Pancreas (tissue), 10 donors: ENCODE measurements at places on chromosomes 16 and 17. TPM values are rescaled to one million over a fixed set of nuclear protein-coding genes. Genes with fewer than 3 reads are reported as not detected.

- H3K27me3 ChIP-seq, result no peaks in the 10 kb centered on the region
- no peak overlapping the region for H3K4me3 ChIP-seq
- no peaks in the 10 kb centered on the region for H3K4me1 ChIP-seq
- no peak for DNase-seq
- no peaks in the 10 kb centered on the region for H3K36me3 ChIP-seq
These were observed 122.0 kb downstream of the COPRS start for GRCh38 chr17:31736855-31737625.

DNA sequence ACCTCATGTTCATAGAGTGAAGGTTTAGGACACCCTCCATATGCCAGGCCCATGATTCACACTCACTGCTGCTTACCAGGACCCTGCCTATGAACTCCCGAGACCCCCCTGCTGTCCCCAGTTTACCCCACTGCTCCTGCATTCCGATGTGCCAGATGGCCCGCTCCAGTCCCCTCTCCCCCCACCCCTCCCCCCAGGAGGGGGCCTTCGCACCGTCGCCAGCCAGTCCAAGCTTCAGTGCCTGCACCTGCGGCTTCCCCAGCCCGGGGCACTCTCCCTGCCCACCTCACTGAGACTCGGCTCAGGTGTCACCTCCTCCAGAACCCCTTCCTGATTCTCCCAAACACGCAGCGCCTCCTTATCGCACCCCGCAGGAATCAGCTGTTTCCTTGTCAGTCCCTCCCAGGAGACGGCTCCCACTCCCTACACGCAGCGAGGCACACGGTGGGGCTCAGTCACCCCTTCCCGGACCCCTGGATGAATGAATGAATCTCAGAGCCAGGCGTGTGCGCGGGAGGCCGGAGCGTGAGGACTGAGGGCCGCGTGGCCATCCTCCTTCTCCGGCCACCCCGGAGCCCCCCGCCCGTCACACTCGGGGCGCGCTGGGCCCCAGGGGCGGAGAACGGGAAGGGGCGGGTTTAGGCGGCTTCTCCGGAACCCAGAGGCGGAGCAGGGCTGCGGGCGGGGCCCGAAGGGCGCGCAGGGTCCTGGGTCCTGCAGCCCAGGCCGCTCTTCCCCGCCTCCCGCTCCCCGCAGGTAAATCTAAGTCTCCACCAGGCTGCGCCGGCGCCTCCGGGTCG, 1.6 kb downstream of the MYO1C start:
- peak; percentile 61 for DNase-seq
- H3K36me3 ChIP-seq, result no peaks in the 10 kb centered on the region
- H3K27me3 ChIP-seq, result no peaks in the 10 kb centered on the region
- no peaks in the 10 kb centered on the region for H3K4me1 ChIP-seq

- no peaks in the 10 kb centered on the region for H3K27me3 ChIP-seq
- no peak for DNase-seq
- no peak overlapping the region for H3K27ac ChIP-seq
- H3K4me3 ChIP-seq, result no peak overlapping the region
- no peaks in the 10 kb centered on the region for H3K36me3 ChIP-seq
These were observed 19.7 kb downstream of the LUC7L3 start for GRCh38 chr17:50739098-50739497.

The TRPV3 gene
- 0.28 TPM for total RNA-seq

DNA sequence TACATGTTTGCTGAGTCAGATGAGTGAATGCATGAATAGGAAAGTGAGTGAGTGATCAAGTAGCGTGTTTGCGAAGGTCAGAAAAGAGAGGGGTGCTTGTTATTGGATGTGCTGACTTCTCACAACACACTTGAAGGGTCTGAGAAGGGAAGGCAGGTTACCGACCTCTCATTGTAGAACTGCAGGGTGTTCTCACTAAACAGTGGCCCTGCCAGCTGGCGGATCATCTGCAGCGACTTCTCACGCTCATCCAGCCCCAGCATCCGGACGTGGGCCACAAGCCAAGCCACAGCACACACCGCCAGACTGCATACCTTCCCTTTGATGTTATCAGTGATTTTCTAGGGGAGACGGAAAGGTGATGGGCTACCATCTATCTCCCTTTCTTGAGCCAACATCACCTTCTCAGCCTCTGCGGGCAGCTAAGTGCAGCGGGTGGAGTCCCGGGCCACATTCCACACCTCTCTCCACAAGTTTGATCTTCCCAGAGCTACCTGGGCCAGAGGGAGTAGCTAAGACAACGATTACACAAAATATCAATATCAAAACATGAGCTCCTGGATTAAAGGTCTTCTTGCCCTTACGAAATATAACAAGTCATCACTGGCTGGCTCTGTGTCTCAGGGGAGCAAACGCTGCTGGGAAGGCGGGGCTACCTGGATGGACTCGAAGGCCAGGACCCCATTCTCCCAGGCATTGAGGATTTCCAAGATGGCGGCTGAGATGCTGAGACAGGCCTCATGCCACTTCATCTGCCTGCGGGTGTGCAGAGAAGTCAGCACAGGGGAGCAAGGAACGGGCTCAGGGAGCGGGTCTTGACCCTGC, 11.0 kb downstream of the CSF3 start:
- DNase-seq, result no peak
- H3K27me3 ChIP-seq, result no peaks in the 10 kb centered on the region
- no peak overlapping the region for H3K4me3 ChIP-seq
- H3K27ac ChIP-seq, result no peak overlapping the region
- H3K36me3 ChIP-seq, result no peaks in the 10 kb centered on the region

GRCh38 chr16:29834079-29834478, 13.8 kb downstream of the MVP start:
- DNase-seq, result no peak
- peaks cover 21% of the 10 kb centered on the region for H3K4me1 ChIP-seq
- no peak overlapping the region for H3K4me3 ChIP-seq

DNA sequence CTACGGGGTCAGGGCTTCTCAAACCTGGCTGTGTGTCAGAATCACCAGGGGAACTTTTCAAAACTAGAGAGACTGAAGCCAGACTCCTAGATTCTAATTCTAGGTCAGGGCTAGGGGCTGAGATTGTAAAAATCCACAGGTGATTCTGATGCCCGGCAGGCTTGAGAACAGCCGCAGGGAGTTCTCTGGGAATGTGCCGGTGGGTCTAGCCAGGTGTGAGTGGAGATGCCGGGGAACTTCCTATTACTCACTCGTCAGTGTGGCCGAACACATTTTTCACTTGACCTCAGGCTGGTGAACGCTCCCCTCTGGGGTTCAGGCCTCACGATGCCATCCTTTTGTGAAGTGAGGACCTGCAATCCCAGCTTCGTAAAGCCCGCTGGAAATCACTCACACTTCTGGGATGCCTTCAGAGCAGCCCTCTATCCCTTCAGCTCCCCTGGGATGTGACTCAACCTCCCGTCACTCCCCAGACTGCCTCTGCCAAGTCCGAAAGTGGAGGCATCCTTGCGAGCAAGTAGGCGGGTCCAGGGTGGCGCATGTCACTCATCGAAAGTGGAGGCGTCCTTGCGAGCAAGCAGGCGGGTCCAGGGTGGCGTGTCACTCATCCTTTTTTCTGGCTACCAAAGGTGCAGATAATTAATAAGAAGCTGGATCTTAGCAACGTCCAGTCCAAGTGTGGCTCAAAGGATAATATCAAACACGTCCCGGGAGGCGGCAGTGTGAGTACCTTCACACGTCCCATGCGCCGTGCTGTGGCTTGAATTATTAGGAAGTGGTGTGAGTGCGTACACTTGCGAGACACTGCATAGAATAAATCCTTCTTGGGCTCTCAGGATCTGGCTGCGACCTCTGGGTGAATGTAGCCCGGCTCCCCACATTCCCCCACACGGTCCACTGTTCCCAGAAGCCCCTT, 10.9 kb downstream of the STH start:
- no peak overlapping the region for H3K27ac ChIP-seq
- H3K4me3 ChIP-seq, result no peak overlapping the region
- no peaks in the 10 kb centered on the region for H3K27me3 ChIP-seq
- peaks cover 3% of the 10 kb centered on the region for H3K4me1 ChIP-seq

GRCh38 chr16:9970244-9970643, 212.0 kb downstream of the GRIN2A start:
- H3K27me3 ChIP-seq, result no peaks in the 10 kb centered on the region
- no peak for DNase-seq
- H3K36me3 ChIP-seq, result no peaks in the 10 kb centered on the region
- no peak overlapping the region for H3K27ac ChIP-seq

The PMP22 gene
- 24.8 TPM for total RNA-seq

DNA sequence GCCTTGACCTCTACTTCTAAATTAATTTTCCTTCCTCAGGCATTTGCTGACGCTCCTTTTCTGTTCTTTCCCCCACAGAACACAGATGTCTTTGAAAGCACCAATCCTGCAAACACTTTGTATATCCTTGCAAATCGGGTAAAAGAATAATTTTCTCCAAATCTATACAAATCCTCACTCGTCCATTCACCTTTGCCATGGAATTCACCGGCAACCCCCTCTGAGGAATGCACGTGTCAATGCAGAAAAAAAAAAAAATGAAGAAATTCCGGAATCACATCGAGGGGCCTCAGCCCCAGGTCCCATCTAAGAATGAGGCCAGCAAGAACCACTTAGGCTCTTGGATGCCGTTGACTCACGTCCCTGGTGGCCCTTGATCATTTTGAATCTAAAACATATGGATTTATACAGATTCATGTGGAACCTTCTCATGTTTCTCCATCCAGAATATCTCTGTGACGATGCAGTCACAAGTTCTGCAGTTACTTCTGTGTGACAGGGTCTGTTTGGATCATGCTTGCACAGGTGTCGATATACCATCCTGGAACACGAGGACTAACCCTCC, 136.9 kb downstream of the RBFOX3 start:
- H3K27me3 ChIP-seq, result no peaks in the 10 kb centered on the region
- H3K27ac ChIP-seq, result no peak overlapping the region
- no peaks in the 10 kb centered on the region for H3K4me1 ChIP-seq
- H3K36me3 ChIP-seq, result no peaks in the 10 kb centered on the region
- DNase-seq, result no peak

DNA sequence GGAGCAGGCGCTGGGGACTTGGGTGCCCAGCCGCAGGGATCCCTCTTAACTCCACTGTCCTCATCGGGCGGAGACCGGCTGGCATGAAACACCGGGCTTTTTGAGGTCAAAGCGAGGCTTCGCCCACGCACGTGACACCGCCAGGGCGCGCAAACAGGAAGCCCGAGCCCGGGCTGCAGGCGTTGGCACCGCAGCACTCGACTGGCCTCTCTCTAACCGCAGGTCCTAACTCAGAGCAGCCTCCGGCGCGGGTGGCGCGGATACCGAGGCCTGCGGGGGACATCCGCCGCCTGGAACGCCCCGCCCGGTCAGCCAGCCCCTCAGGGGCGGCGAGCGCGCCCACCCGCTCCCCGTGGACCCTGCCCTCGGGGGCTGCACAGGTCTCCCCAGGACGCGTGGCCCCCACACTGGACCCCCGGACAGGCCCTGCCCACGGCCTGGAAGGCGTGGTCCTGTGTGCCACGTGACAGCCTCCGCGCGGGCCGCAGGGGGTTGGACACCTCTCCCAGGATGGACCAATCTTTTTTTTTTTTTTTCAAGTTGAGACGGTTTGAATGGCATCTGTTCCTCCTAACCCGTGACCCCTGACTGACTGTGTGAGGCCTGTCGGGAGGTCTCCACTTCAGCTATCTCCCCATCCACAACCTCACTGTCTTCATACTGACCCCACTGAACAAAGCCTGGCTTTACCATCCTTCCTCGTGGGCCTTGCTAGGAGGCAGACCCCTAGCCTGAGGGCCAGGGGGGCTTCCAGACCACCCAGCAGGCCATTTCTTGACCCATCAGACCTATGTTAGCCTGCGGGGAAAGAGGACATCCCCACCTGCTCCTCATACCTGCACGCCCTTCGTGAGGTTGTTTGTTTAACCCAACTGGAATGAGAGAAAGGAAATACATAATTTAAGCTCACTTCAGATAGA, 8.4 kb upstream of the SLC47A2 start:
- H3K36me3 ChIP-seq, result no peaks in the 10 kb centered on the region
- no peak overlapping the region for H3K27ac ChIP-seq
- peak; percentile 48 for DNase-seq
- no peaks in the 10 kb centered on the region for H3K4me1 ChIP-seq

DNA sequence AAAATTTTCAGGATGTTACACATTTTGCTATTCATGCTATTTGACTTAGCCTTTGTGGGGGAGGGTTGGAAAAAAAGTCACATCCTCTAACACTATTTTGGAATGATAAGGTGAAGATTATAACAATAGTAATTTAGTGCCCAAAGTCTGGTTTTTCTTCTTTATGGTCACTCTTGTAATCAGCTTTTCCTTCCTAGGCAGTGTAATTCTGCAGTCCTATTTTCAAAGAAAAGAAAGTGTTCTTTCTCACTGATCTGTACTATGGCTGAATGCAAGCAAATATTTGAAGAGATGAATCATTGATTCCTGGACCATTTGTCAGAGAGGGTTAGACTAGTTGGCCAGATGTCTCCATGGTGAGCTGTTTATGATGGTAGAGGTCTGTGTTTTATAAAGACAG, 8.4 kb downstream of the RSPRY1 start:
- no peak overlapping the region for H3K27ac ChIP-seq
- no peaks in the 10 kb centered on the region for H3K36me3 ChIP-seq
- H3K4me1 ChIP-seq, result peaks cover 14% of the 10 kb centered on the region
- no peak for DNase-seq

GRCh38 chr17:81456798-81457197, 55.8 kb downstream of the ACTG1 start:
- H3K4me3 ChIP-seq, result no peak overlapping the region
- H3K36me3 ChIP-seq, result no peaks in the 10 kb centered on the region
- DNase-seq, result no peak

The RHOT2 gene
- 51.6 TPM for total RNA-seq

DNA sequence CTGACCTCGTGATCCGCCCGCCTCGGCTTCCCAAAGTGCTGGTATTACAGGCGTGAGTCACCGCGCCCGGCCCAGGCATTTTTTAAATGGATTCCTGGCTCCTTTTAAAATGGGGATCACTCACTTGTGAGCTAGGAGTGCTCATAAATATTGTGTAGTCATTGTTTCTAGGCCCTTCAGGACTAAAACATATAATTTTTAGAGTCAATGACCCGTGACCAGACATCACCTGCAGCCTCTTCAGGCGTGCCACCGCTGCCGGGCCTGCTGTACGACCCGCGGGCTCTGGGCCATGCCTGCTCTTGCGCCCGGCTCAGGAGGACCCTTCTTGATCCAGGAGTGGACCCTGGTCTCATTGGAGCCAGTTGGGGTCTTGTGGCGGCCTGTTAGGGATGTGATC, 30.8 kb downstream of the EFCAB5 start:
- no peak overlapping the region for H3K27ac ChIP-seq
- peak; percentile 32 for DNase-seq
- H3K36me3 ChIP-seq, result no peaks in the 10 kb centered on the region
- no peaks in the 10 kb centered on the region for H3K27me3 ChIP-seq

- no peaks in the 10 kb centered on the region for H3K36me3 ChIP-seq
- H3K4me1 ChIP-seq, result peaks cover 4% of the 10 kb centered on the region
- DNase-seq, result peak; percentile 54
- H3K27me3 ChIP-seq, result no peaks in the 10 kb centered on the region
- H3K4me3 ChIP-seq, result peak overlapping the region; percentile 97
These were observed 1.1 kb downstream of the KIF1C start for GRCh38 chr17:4998732-4999429.

DNA sequence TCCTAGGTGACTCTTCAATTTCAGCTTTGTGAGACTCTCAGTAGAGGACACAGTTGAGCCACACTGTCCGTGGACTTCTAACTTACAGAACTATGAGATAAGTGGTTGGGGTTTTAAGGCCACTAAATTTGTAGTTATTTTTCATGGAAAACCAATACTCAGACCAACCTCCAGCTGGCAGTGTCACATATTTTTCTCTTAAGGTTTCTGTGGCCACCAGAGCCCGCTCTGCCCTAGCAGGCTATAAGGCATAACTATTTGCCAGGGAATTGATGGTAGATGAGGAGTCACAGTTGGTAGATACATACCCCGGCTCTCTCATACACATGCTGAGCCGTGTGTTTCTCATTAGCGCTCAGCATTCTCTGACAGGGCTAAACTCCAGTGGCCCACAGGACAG, 336.8 kb upstream of the MON1B start:
- H3K4me1 ChIP-seq, result peaks cover 11% of the 10 kb centered on the region
- H3K4me3 ChIP-seq, result no peak overlapping the region
- no peak overlapping the region for H3K27ac ChIP-seq
- H3K27me3 ChIP-seq, result no peaks in the 10 kb centered on the region
- no peak for DNase-seq
